ENCODE measurements at places on chromosomes 6 and 20.

- DNase-seq = no peak
These were observed 141.7 kb upstream of the CARMIL1 start for GRCh38 chr6:25137480-25137879.

DNA sequence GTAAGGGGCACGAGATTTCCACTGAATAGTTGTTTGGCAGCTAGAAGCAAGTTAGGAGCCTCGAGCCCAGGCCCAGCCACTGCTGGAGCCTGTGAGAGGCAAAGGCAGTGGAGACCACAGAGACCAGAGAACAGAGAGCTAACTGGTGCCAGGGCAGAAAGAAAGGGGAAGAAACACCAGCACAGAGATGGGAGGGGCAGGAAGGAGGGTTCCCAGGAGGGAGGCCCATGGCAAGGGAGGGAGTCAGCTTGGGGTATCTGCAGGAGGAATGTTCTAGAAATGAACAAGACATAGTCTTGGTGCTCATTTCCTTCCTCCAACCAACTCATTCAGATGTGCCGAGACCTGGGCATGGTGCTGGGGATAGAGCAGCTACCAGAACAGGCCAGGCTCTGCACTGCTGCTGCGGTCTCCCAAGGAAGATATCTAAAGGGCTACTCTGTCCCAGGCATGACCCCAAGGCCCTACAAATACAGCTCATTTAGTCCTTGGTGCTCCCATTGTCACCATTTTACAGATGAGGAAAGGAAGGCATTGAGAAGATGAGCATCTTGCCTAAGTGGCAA is 10.7 kb downstream of the ANGPT4 start:
- no peak for DNase-seq

GRCh38 chr6:167116109-167116837 is 6.6 kb upstream of the CCR6 start:
- DNase-seq = no peak

- peak; percentile 80 for DNase-seq
These were observed 200.0 kb upstream of the SULF2 start for GRCh38 chr20:47985092-47985850.

GRCh38 chr6:109901976-109902375 is 76.1 kb upstream of the GPR6 start:
- no peak for DNase-seq

- no peak for DNase-seq
These were observed 55.5 kb downstream of the EDN1 start for GRCh38 chr6:12345694-12346058.

- DNase-seq = peak; percentile 26
These were observed 53.7 kb downstream of the E2F3 start for GRCh38 chr6:20455251-20455940.

GRCh38 chr6:111177131-111177530 is 89.8 kb downstream of the SLC16A10 start:
- no peak for DNase-seq

DNA sequence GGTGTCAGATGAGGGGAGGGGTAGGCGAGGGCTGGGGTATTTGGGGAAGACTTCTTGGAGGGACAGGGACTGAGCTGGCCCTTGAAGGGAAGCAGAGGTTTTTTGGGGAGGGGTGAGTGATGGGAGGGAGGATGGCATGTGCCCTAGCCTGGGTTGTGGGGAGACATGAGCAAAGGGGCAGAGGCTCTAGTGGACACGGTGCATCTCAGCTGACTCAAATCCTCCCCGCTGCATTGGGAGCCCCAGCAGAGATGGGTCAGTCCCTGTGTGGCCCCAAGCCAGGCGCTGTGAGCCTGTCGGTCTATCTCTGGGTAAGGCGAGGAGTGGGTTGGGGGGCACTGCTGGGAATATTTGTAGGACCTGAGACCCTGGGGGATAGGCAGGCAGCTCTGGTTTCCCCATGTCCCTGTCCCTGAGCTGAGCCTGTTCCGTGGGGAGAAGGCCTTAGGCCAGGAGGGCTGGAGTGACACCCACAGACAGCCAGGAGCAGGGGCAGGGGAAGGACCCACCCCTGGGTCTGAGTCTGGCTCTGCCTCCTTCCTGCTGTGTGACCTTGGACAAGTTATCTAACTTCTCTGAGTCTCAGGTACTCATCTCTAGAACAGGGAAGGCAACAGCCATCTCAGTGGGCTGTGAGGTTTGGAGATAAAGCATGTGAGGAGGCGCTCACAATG is 36.0 kb downstream of the SPDEF start:
- DNase-seq = no peak

DNA sequence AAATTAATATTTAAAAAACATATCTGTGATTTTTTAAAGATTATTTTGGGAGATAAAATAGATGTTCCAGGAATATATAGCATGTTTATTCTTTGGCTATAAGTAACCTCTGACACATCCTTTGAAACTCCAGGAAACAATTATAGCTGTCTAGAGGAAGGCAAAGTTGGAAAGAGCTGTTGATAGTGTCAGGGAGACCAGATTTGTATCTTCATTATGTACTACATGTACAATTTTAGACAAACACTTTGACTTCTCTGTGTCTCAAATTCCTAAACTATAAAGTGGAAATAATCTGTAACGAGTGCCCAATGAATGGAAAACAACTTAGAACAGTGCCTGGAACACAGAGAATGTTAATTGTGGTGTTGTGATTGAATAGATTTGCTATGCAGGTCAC is 25.6 kb upstream of the ADGRG6 start:
- DNase-seq = no peak

DNA sequence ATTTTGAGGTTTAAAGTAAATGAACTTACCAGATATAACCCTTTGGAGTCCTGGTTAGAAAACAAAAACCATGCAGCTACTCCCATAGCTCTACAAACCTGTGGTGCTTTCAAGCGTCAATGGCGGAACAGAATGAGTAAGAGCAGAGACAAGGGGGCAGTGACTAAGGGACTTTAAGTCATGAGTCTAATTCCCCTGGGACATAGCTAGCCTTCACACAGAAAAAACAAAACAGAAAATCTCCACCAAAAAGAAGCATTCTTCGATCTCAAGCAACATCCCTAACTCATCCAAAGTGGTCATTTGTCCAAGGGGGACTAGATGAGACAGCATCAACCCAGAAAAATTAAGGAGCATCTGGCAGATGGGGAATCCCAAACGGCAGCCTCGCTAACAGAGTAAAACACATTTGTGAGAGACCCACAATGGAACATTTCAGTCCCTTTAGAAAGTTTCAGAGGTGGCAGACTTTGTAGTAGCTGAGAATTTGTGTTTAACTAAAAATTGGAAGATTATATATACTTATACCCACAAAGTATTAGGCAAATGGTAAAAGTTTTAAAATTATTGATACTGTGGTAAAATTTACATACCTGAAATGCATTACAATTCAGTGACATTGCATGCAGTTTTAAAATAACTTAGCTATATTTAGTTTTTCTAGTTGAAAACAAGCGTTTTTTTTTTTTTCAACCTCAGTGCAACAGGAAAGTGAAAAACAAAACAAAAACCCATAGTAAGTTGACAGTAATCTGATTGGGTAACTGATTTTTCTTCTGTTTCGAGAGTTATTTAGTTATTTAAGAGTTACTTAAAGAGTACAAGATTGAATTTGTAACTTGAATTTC is 67.5 kb downstream of the KCNQ5 start:
- no peak for DNase-seq

GRCh38 chr20:57442888-57443239 is 51.7 kb downstream of the RBM38 start:
- no peak for DNase-seq

- no peak for DNase-seq
These were observed 134.8 kb upstream of the INSM1 start for GRCh38 chr20:20233041-20233514.

GRCh38 chr6:144297511-144298100 is 12.5 kb downstream of the UTRN start:
- no peak for DNase-seq

GRCh38 chr6:22152841-22153240 is 144.0 kb downstream of the PRL start:
- no peak for DNase-seq

DNA sequence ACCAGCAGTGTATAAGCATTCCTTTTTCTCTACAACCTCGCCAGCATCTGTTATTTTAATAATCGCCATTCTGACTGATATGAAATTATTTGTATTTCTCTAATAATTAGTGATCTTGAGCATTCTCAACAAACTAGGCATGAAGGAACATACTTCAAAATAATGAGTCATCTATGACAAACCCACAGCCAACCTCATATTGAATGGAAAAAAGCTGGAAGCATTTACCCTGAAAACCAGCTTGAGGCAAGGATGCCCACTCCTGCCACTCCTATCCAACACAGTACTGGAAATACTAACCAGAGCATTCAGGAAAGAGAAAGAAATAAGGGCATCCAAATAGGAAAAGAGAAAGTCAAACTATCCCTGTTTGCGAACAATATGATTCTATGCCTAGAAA is 390.6 kb upstream of the ID4 start:
- DNase-seq = no peak

DNA sequence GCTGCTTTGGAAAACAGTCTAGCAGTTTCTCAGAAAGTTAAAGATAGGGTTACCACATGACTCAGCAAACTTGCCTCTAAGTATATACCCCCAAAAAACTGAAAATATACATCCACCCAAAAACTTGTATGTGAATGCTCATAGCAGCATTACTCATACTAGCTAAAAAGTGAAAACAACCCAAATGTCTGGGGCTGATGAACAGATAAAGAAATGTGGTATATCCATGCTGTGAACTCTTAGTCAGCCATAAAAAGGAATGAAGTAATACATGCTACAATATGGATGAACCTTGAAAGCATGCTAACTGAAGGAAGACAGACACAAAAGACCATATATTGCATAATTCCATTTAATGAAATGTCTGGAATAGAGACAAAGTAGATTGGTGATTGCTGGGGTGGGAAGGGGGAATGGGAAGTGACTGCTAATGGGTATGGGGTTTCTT is 79.9 kb upstream of the GLP1R start:
- no peak for DNase-seq

DNA sequence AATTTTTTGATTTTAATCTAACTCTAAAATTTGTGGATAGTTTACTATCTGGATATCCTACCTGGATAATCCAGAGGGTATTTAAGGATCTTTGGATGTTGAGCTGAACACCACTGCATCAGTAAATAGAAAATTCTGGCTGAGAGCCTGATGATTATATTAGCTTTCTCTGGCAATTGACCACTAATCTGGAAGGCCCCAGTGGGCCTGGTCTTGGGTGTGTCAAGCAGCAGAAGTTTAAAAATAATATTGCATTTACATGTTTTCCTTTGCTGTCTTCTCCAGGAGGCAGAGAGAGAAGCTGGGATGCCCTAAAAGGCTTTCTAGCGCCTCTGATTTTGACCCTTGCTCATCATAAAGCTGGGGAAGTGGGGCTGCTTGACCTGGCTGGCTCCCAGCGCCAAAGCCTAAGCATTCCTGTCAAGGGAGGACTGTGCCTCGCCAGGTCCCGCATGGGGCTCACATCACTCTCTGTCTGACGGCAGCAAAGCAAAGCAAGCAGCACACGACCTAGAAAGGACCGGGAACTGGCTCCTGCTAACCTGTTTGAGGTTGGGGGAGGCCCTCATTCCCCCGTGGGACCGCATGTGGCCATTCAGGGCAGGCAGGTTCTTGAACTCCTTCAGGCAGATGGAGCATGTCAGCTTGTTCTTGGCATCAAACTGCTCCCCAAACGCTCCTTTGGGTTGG is 46.6 kb upstream of the MRPS10 start:
- DNase-seq = no peak

- DNase-seq = no peak
These were observed 25.3 kb upstream of the TTPAL start for GRCh38 chr20:44450281-44450889.

DNA sequence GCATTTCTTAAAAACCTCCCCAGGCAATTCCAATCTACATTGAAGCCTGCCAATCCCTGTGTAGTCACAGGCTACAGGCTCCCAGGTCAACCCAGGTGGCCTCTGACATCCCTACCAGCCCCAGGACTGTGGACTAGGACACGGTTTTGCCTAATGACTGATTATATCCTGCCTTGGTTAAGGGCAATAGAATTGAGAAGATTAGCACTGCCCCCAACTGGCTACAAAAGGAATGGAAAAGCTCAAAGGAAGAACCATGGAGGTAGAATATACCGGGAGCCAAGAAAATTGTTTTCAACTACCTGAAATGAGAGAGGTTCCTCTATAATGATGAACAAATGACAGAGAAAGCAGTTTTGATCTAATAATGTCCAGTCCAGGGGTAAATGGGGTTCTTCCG is 421.1 kb upstream of the AGPAT4 start:
- peak; percentile 5 for DNase-seq

DNA sequence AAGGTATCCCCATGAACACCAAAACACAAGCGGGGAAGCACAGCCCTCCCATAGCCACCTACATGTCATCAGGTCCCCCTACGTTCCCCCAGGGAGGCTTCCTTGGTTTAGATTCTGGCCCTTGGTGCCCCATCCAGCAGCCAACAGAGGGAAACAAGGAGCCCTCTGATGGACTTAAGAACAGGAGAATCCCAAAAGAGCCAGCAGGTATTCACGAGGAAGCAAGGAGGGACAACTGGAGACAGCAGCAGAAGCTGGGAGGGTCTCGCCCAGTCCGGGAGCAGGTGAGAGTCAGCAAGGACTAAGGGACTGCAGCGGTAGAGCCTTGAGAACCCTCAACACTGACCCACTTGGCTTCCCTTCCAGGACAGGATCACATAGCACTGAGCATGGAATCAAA is 58.4 kb upstream of the TOP1 start:
- DNase-seq = no peak

DNA sequence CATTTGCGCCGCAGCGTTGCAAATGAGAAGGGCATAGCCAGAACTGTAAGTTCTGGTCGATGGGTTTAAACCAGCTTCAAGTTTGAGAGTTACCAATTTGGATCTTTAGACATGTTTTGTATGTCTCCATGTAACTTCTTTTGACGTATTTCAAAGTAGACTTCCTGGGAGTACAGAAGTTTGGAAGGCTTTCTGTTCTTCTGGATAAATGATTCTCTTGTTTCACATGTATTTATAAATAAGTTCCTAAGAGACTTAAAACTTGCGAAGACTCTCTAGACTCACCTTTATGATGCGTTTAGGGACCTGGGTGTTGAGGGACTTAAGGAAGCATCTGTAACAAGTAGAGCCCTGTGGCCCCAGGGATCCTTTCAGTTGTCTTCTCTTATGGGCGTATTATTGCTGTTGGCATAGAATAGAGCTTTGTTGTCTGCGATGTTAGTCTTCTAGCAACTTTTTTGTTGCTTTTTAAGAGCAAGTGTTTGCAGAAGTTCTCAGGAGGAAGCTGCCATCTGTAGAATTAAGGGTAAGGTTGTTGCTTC is 1.3 kb downstream of the CDYL start:
- DNase-seq = no peak

All from RWPE1 (cell line).